ENCODE measurements at places on chromosomes 1 and 21.

DNA sequence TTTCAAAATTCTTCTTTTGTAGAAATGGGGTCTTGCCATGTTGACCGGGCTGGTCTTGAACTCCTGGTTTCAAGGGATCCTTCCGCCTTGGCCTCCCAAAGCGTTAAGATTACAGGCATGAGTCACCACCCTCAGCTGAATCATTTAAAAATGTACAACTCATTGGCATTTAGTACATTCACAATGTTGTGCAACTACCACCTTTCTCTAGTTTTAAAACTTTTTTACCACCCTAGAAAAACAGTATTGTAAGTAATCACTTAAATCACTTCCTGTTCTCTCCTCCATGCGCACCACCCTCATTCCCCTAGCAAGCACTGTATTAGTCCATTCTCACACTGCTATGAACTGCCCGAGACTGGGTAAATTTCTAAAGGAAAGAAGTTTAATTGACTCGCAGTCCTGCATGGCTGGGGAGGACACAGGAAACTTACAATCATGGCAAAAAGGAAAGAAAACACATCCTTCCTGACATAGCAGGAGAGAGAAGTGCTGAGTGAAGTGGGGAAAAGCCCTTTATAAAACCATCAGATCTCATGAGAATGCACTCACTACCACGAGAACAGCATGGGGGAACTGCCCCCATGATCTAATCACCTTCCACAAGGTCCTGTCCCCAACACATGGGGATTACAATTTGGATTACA is 14.4 kb upstream of the THEM5 start:
- DNase-seq, result no peak

DNA sequence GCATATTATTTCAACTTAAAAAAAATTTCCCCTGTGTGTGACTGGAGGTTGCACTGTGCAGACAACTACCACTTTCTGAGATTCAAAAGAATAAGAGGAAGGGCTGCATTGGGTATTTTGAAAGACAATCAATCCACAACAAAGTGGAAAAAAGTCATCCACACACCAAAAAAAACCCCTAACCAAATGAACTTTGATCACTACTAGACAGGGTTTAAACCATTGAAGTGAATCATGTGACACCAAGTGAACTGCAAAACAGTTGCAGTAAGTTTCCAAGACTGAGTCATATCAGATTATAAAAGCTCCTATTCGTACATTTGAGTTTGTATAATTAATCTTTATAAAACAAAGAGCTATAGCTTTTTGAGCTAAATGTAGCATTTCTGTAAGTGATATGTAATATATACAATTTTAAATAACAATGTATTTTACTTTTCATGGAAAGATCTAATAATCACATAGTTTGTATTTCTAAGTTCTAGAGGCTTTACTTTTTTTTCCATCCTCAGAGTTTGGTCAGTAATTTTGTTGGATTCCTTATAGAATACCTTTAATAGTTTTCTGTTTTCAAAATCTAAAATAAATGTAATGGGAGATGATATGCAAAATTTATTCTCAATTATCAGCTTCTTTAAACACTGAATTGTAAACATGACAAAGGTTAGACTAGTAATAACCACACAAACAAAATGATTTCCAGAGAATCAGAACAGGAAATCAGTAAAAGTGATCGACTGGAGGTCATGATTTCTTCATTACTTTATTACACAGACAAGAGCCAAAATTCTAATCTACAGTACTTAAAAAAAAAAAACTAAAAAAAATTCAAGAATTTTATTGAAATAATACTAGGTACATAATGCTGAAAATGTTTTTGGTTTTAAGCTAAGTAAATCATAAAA is 50.5 kb upstream of the GFI1 start:
- DNase-seq, result no peak

DNA sequence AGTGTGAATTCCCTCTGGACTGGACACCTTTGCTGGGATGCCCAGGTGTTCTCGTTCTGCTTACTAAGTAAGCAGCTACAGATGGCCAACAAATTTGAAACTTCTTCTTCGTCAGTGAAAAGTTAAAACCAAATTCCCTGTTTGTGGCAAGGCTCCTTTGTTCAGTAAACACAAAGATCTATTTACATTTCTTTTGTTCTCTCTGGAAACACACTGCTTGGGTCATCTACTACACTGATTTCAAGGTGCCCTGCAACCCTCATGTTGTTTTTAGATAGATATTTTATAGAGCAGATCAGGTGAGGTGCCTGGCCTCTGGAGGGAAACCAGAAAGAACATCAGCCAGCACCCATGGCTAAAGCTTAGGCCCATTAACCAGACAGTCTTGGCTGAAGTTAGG is 157.2 kb upstream of the UBE2U start:
- no peak for DNase-seq

- no peak for DNase-seq
These were observed 216.0 kb upstream of the NFIA start for GRCh38 chr1:60866226-60866900.

DNA sequence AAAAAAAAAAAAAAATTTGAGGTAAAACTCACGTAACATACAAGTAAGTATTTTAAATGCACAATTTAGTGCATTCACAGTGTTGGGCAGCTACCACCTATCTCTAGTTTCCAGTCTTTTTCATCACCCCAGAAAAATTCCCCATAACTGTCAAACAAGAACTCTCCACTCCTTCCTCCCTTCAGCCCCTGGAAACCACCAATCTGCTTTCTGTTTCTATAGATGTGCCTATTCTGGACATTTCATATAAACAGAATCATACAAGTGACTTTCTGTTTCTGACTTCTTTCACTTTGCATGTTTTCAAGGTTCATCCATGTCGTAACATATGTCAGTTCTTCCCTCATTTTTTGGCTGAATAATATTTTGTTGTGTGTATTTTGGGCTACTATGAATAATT is 24.9 kb upstream of the ETS2 start:
- no peak for DNase-seq

DNA sequence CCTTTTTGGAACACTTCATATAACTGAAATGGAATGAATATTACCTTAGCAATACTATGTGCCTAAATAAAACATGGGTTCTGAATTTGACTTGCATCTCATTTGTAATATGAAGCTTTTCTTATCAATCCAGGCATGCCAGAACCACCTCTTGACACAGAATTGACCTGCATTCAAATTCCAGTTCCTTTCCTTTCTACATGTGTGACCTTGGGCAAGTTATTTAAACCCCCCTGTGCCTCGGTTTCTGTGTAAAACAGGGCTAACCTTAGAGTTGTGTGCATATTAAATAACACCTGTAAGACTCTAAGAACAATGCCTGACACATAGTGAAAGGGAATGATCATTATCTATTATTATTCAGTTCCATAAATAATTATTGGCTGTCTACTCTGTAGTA is 2.0 kb upstream of the NOS1AP start:
- no peak for DNase-seq

DNA sequence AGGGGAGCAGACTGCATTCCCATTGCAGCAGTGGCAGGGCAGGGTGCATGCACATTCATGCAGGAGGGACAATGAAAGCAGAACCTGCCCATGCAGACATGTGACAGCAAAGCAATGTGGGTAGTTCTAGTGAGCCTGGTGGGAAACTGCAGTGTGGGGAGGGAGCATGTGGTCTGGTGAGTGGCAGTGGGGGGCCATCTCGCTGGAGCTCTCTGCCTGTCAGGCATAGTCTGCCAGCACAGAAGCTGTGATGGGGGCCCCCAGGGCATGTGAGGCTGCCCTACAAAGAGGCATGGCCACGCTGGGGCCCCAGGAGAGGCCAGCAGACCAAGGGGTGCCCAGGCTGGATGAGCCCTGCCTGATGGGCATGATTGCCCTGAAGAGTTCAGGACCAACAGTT is 579.7 kb downstream of the PTPRC start:
- DNase-seq, result no peak

DNA sequence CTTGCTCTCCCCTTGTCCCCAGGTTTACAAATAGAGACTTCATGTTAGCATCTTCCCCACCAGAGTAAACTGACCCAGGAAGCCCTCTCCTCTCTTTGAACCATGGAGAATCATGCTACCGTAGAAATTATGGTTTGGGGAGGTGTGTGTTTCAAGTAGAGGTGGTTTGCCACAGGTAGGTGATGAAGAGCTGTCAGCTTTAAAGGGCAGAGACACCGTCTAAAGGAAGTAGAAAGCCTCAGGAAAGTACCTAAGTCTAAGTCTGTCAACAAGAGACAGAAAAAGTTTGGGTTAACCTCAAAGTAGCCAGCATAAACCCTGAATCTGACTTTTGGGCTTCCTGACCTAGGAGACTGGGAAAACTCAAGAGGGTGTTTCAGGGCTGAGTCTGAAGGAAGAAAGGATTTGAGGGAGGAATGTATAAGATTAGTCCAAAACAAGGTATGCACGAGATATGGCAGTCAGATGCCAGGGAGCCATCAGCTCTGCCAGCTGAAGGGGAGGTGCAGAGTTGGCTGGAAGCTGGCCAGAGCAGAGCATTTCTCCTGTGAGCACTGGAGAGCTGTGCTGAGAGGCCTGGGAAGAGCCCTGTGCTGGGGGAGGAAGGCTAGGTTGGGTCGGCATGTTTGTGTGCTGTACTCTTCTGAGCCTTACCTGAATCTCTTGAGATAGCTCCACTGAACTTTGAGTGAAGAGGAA is 14.3 kb downstream of the ADAMTSL4 start:
- no peak for DNase-seq

- DNase-seq, result no peak
These were observed 8.5 kb downstream of the AKT3 start for GRCh38 chr1:243841507-243841906.

DNA sequence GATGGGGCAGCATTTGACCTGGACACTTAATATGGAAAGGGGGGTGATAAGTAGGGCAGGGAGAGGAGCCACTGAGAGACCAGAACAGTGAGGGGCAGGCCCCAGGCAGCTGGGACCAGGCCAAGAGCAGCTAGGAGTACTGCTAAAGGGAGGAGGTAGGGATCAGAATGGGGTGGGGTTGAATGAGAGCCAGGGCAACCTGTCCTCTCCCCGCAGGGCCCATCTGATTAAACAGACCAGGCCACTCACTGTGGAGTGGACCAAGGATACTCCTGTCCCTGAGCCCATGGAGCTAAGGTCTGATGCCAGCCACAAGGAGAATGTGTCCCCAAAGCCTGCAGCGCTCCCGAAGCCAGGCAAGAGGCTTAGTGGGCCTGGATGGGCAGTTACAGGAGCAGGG is 2.1 kb downstream of the C1orf167 start:
- no peak for DNase-seq

GRCh38 chr1:15684042-15684461 is at the start of gene PLEKHM2:
TSS of gene PLEKHM2 (plus strand) at chr1:15684320. CDS start at chr1:15684559, 239 bp downstream.
- no peak for DNase-seq

GRCh38 chr1:204380293-204380831 is 20.6 kb upstream of the PLEKHA6 start:
- DNase-seq, result no peak

DNA sequence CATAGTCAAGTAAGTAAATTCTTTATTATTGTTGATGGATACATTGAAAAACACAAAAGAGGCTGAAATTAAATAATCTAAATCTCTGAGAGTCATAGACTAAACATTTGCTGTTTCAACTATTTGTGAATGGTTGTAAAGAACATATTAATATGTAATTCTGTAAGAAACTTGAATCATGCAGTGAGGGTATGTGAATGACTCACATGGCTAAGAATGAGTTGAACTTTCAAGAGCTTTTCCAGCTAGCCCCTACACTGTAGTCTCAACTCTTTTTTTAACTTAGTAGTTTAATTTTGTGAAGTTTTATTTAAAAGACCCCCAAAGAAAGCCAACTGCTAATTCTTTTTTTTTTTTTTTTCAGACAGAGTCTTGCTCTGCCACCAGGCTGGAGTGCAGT is 588.1 kb downstream of the DPYD start:
- DNase-seq, result no peak

DNA sequence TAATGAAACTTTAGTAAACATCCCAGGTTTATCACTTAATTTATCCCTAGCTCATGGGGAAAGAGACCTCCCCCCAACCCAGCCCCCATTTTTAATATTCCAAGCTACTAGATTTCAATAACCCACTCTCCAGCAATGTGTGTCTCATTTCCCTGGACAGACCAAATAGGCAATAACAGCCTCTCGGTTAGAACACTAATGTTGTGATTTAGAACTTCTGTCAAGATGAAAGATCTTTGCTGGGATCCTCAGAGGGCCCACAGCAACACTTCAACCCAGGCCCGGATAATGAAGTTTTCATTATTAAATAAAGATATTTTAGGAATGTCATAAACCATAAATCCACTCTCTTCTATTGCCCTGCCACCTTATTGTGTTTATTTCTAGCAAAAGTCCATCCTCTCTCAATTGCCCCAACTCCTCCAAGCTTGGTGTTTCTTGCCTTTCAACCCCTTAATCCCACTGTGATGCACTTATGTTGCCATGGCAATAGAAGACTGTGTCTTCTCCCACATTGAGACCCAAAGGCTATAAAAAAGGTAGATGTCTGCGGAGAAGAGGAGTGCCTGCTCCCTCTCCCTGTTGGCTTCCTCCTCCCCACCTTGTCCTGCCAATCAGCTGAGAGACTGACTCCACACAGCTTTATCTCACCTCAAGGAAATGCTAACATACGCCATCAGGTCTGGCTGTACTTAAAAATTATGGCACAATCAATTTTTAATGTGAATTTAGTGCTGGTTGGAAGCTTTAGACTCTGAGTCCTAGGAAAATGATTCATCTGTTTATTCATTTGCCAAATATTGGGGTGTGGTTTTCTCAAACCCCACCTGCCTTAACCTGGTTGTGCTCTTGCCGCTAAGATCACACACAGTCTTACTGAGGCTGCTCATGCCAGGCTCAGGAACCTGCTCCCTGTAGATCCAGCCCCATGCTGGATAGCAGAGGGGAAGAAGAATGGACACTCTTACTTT is 258.3 kb upstream of the CAMK1G start:
- no peak for DNase-seq

DNA sequence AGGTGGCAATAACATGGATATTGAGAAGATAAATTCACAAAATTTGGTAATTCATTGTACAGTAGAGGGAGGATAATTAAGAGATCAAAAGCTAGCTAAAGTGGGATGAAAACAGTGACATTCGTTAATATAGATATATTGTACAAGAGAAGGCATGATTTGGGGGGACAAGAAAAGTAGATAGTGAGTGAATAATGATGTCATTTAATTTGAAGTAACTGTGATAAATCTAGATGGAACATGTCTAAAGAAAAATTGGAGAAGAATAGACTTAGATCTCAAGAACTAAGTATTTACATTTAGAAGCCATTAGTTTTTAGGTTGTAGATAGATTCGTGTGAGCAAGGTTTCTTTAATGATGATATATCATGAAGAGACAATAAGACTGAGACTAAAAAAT is 594.0 kb upstream of the RGS18 start:
- DNase-seq, result no peak

- DNase-seq, result no peak
These were observed 15.1 kb downstream of the USP33 start for GRCh38 chr1:77744576-77744975.

DNA sequence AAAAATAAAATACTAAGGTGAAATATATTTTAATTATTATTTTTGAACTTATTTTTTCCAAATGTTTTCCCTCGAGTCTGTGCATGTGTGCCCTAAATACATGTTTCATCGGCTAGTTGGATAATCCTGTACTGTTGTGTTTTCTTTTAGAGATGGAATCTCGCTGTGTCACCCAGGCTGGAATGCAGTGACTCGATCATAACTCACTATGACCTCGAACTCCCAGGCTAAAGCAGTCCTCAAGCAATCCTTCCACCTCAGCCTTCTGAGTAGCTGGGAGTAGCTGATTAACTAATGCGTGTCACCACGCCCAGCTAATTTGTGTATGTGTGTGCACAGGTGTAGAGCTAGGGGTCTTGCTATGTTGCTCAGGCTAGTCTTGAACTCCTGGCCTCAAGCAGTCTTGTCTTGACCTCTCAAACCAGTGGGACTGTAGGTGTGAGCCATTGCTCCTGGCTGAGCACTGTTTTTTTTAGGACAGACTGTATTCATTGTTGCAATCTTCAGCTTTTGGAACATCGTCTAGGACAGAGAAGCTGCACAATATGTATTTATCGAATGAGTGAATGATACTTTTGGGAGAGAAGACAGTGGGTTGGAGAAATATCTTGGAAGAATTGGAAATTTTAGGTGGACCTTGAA is 4.8 kb upstream of the TMCO1 start:
- peak; percentile 69 for DNase-seq

All from GM04503 (cell line).